ENCODE measurements at places on chromosomes 5 and 9.

GRCh38 chr5:156328161-156328560 lies 1.2 kb downstream of the SGCD start:
- peak; percentile 65 for DNase-seq

DNA sequence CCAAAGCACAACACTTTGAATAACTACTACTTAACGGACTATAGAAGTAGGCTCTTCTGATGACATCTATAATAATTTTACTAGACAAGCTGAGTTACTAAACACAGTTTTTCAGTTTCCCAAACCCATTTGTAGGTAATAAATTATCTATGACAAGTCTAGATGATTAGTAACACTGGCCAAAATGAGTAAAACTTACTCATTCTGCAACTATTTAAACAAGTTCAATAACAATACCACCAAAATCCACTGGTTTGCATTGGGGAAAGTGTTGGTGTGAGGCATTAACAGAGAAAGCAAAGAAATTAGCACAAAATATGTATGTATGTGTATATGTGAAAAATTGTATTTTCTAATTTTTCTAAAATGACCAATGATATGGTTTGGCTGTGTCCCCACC lies 119.3 kb downstream of the NR2F1-AS1 start:
- no peak for DNase-seq

DNA sequence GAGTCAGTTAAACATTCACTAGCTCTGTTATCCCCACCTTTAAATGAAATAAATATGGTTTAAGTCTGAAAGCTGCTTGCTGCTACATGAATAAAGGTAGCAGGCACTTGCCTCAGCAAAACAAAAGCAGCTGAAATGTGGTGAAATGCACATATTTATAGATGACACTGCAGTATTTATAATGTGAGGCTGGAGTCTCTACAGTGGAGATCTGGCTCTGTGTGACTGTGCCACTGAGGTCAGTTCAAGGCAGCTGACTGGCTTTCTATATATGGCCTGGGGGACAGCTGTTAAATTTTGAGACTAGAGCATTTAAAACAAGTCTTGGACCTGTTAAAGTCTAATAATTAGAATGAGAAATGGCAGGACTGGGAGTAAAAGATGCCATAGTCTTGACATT lies 859.6 kb upstream of the SEMA6A start:
- no peak for DNase-seq

DNA sequence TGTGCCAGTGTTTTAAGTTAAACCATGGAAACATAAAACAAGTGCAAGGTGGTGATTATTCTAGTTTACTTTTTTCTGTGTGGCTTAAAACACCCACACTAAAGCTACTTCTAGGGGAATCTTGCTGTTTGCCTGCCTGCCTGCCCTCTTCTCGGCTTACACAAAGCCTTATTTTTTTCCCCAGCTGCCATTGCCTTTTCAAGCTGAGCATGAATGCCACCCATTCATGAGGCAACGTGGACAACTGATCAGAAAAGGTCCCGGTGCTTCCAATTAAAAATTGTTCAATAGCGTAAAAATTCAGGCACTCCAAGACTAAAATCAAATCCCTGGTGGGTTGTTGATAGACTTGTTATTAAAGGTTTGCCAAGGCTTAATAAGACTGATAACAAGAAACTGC lies 401.4 kb downstream of the TMEM161B start:
- DNase-seq: no peak

GRCh38 chr5:6718161-6718681 lies 5.0 kb downstream of the TENT4A start:
- no peak for DNase-seq

DNA sequence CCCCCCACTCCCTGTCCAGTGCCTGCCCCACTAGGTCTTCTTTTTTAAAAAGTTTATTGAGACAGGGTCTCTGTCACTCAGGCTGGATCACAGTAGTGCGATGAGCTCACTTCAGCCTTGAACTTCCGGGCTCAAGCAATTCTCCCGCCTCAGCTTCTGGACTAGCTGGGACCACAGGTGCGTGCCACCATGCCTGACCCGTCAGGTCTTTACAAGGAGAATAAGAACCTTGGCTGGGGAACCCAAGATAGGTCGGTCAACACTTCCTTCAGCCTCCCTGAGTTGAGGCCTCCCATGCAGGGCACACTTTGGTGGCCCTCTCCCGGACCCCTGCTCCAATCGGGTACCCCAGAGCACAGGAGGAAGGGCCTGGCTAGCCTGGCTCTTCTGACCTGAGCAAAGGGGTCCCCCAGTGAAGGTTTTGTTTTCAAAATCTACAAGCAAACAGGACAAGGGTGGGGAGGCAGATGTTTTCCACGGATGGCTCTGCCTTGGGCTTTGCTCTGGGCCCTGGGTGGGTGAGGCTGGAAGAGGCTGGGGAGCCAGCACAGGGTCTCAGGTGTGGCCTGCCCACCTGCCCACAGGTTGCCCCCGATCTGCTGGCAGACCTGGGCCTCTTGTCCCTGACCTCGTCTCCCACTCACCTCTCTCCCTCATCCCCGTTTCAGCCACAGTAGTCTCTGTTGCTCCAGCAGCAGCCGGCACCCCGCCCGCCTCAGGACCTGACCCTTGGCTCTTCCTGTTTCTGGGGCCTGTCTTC lies 108.7 kb upstream of the PHYKPL start:
- DNase-seq: no peak

GRCh38 chr5:40909264-40909663 lies at the start of gene C7:
Gene C7, plus strand, starts transcription at chr5:40909497. Its CDS starts 114 bp downstream, at chr5:40909611.
- DNase-seq: no peak

DNA sequence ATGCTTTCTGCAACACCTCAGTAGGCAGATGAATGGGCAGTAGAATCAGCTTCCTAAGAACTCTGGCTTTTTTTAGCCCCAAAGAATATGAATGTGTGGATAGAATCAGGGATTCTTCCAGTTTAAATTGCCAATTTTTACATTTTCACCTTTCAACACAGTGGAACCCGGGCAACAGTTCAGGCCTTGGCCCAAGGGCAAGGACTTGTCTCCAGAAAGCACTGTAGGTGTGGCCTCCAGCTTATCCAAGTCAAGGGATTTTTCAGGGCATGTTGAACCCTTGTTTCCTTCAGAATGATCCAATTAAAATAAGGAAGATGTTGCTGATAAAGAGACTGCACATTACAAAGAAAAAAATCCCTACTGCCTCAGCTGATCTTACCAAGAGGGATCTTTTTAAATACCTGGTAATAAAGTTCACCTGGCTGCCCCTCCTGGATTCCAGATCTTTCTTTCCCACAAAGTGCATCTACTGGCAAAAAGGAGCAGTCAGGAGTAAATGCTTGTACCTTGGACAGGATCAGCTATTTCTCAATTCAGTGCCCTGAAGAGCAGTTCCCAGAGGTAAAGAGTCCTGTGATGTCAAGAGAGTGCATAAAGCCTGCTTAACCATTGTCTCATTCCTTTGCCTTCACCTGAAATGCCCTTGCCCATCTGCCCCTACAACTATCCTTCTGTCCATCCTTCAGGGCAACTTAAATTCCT lies 80.1 kb upstream of the PLPP6 start:
- no peak for DNase-seq

DNA sequence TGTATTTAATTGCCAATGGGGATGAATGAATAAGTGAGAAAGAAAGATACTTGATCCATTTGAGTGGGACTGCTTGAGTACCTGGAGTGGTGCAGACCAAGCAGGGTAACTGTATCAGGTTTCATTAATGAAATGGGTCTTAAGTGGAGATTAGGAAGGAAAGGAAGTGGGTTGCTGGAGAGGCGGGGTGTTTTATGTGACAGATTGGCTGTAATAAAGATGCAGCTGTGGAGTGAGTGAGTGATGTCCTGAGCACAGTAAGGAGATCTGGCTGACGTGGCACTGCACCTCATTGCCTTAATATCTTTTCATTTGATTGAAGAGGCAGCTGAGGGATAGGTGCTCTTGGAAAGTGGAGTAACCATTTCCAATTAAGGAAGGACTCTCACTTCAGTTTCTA lies 161.0 kb upstream of the CCDC152 start:
- DNase-seq: no peak

DNA sequence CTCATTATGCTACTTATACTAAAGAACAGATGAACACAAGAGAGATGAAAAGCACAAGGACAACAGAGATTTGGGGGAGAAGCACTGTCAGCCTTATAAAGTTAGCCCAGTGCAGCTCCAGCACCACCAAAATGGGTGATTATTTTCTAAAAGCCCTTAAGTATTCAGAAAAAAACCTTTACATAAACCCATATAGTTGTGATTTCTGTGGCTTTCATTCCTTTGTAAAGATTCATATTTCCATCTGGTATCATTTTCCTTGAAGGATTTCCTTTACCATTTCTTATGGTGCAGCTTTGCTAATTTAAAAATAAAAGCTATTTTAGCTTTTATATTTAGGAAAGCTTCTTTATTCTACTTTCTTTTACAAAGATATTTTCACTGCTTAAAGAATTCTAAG lies 311.0 kb downstream of the TMEM167A start:
- no peak for DNase-seq

All from muscle of arm (tissue), 14 donors.